ENCODE measurements at places on chromosomes 16 and 17.

- DNase-seq, result no peak
Observed at GRCh38 chr16:16019488-16019887, 70.1 kb downstream of the ABCC1 start.

GRCh38 chr17:73637866-73638265, 6.4 kb downstream of the SDK2 start:
- no peak for DNase-seq

- no peak for DNase-seq
Observed at GRCh38 chr16:67723151-67723910, 4.2 kb upstream of the GFOD2 start.

GRCh38 chr17:46944931-46945330, 22.0 kb downstream of the GOSR2 start:
- no peak for DNase-seq

GRCh38 chr17:58528443-58528842, 14.0 kb upstream of the MTMR4 start:
- DNase-seq, result no peak

DNA sequence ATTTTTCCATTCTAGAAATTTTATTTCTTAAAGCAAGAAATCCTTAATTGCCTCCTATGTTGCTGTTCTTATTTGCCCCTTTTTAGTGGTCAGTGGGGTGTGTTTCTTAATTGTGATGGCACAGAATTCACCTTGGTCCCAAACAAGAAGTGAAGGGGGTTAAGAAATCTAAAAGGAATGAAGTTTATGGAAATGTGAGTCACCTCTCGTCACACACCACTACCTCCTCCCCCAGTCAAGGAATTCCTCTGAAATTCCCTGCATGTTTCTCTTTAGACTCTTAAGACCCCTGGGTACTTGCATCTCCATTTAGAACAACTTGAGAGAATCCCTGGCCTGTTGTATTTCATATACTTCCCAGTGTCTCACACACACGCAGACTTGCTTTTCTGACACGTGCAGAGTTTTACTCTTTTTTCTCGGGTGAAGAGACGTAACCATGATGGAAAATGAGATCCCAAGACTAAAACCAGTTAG, 247.4 kb downstream of the PRKCA start:
- DNase-seq, result no peak

DNA sequence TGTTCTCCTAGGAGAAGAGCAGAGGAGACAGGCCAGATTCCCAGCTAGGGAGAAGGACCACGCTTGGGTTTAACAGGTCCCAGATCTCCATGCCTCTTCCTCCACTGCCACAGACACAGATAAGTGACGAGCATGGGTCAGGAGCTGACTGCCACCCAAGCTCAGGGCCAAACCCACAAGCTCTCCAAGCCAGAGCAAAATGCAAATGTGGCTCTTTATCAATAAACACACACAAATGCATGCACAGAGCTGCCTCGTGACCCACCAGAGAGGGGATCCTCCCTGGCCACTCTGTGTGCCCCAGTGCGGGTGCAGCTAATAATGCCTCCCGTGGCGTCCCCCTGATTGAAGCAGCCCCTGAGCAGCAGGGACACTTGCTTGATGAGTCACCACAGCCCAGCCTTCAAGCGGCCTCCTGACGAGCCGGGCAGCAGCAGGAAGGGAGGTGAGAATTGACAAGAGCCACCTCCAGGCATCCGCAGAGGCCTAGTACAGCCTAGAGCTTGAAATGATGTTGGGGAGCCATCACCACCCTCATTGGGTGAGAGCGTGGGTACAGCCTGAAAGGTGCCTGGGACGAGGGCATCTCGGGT, 143.9 kb downstream of the CCDC182 start:
- DNase-seq, result no peak

- DNase-seq, result no peak
Observed at GRCh38 chr17:45334231-45334630, 17.4 kb upstream of the MAP3K14 start.

GRCh38 chr17:1590029-1590746, 27.6 kb upstream of the PITPNA start:
- DNase-seq, result no peak

DNA sequence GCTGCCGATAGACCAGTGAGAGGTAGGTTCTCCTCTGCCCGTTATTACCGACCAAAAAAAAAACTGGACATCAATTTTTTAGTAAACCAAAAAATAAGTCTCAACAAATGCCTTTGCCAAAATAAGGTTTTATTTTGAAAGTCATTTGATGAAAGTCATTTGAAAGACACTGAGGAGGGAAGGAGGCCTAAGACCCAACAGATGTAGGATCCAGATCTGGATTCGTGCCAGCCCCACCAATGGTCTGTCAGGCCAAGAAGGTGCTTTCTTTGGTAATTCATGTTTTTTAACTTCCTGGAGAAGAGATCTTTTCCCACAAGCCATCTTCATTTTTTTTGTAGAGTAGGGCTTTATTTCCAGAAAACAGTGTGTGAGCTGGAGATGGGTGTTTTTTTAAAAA, 18.1 kb downstream of the NTAN1 start:
- DNase-seq, result no peak

- no peak for DNase-seq
Observed at GRCh38 chr17:81557276-81558114, 5.3 kb upstream of the FAAP100 start.

DNA sequence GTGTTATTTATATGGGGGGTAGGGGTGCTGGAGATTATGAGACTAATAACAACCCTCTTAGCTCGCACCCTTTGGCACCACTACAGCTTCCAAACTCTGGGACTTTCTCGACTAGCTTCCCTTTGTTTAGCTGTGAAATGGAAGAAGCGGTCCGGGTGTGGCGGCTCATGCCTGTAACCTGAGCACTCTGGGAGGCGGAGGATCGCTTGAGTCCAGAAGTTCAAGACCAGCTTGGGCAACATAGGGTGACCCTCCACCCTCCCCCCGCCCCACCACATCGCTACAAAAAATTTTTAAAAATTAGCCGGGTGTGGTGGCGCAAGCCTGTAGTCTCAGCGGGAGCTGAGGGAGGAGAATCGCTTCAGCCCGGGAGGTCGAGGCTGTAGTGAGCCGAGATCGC, 814 bp upstream of the CDH3 start:
- no peak for DNase-seq

GRCh38 chr17:79847698-79848369, 8.6 kb upstream of the CBX4 start:
- DNase-seq, result no peak

GRCh38 chr17:41167561-41167960, 460 bp downstream of the KRTAP4-3 start:
- no peak for DNase-seq

GRCh38 chr17:61583242-61583641, 7.8 kb downstream of the NACA2 start:
- DNase-seq, result no peak

- DNase-seq, result no peak
Observed at GRCh38 chr16:69941251-69942098, 9.7 kb upstream of the CLEC18A start.

- no peak for DNase-seq
Observed at GRCh38 chr16:72291121-72291520, 119.2 kb upstream of the PMFBP1 start.

DNA sequence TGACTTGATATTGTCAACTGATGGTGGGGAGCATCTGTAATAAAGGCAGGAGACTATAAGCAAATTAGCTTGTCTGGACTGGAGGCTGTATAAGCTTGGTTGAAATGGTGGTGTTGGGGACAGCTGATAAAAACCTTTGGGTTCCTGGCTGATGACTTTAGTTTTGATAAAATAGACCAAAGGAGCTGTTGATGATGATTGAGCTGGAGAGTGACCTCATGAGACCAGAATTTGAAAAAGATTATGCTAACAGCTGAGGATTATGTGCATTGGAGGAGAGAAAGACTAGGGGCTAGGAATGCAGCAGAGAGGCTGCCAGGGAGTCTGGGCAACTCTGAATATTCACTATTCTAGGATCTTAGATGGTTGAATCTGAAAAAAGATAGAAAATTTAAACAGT, 8.7 kb upstream of the CDC27 start:
- DNase-seq, result no peak

DNA sequence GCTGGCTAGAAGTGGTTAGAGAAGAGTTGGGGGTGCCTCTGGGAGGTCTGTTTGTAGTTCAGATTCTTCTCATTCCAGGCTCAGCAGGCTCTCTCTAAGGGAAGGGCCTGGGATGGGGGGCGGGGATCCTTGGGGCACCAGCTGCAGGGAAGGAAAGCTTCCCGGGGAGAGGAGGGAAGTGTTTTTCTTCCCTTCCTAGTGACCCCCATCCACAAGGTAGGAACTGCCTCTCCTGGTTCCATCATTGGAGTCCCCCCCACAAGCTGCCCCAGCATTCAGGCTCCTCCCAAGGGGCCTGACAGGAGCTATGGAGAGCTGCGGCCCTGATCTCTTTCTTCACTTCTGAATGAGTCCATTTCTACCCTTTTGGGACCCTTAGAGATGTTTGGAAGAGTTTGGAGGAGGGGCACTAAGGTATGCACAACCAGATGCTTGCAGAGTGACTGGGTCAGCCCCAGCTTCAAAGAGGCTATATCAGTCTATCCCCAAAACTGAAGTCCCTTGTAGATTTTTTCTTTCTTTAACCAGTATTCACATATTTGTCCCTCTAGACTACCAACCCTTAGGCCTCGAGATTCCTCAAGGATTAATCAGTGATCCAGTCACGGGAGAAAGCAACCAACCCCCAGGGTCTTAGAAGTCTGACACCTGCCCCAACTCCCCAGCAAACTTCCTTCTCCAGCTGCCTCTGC, 13.9 kb upstream of the FZD2 start:
- DNase-seq, result no peak

GRCh38 chr17:48543854-48544348, 1.0 kb downstream of the HOXB2 start:
- DNase-seq, result no peak

Measured in T-helper 2 cell (primary cell).